ENCODE measurements at places on chromosomes 4 and X. TPM values are rescaled to one million over a fixed set of nuclear protein-coding genes. Genes with fewer than 3 reads are reported as not detected.

Gene VMA21
- total RNA-seq: 23.6 TPM

Gene PPEF1
- 0.33 TPM for total RNA-seq

Gene C4orf50
- total RNA-seq: not detected

Gene DCAF4L1
- total RNA-seq: 0.24 TPM

Gene GYPE
- total RNA-seq: not detected

Gene CSAG2
- total RNA-seq: not detected

Gene ODAM
- total RNA-seq: not detected

Gene NXT2
- 9.5 TPM for total RNA-seq

Gene HSFX4
- total RNA-seq: not detected

Gene TMEM35A
- total RNA-seq: 0.85 TPM

Gene TMEM156
- 0.32 TPM for total RNA-seq

Gene APELA
- not detected for total RNA-seq

Gene SLC9A6
- total RNA-seq: 20.4 TPM

Gene ENPEP
- total RNA-seq: 2.2 TPM

DNA sequence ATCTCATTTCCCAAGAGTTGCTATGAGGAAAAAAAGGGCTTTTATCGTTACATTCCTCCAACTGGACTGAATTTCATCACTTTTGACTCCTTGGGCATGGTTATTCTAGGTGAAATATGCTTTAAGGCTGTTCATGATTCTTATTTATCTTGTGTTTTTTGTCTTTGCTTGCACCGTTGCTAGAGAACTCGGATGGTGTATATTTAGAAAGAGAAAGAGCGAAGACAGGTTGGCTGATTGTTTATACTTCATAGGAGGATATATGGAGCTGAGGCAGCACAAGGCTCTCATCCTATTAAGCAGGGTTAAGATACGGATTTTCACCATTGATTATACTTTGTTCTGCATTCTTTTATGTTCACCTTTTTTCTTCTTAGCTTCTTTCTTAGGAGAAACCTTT, 94.9 kb upstream of the GEMIN8 start:
- DNase-seq: no peak

DNA sequence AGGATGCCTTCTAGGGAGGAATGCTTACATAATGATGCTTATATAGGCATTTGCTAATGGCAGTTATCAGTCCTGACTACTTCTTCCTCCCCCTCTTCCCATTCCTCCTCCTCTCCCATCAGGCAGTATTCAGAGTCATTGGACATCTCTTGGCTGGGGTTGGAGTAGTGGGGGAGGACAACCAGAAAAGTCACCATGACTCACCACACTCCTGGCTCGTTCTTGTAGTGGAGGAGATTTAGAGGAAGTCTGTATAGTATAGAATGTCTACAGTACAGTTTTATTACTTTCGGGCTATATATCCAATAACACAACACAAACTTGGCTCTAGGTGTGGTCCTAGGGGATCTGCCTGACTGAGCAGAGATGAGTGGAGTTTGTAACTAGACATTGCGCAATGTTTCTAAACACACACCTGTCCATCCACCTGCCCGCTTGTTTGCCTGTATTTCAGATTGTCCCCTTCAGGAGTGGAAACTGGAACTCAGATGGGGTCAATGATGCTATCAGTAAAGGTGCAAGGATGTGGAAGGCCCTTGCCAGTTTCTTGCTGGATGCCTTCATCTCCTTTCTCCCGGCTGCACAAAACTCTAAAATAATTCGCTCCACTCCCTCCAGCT, 27.9 kb upstream of the KIAA1210 start:
- DNase-seq: no peak

DNA sequence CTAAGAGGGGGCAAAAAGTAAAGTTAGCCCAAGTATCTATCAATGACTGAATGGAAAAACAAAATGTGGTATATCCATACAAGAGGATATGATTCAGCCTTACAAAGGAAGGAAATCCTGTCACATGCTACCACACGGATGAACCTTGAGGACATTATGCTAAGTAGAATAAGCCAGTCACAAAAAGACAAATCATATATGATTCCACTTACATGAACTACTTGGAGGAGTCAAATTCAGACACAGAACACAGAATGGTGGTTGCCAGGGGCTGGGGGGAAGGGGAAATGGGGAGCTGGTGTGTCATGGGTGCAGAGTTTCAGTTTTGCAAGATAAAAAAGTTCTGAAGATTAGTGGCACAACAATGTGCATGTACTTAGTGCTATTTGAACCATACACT, 101.8 kb downstream of the SH3KBP1 start:
- no peak for DNase-seq

DNA sequence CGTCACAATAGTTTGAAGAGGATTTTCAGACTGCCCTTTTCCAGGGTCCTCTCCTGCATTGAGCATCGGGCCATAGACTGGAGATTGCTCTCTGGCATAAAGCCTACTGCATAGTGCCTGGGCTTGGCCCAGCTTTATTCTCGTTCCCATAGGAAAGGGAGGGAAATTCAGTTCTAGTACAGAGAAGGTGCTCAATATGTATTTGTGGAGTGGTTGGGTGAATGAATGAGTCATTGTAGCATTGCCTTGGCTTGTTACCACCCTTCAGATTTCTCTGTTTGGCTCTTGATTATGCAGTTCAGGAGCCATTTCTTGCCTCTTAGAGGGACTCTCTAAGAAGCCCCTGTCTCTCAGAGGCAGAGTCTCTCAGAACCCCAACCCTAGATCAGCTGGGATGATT, 2.6 kb downstream of the TMEM35A start:
- DNase-seq: no peak

DNA sequence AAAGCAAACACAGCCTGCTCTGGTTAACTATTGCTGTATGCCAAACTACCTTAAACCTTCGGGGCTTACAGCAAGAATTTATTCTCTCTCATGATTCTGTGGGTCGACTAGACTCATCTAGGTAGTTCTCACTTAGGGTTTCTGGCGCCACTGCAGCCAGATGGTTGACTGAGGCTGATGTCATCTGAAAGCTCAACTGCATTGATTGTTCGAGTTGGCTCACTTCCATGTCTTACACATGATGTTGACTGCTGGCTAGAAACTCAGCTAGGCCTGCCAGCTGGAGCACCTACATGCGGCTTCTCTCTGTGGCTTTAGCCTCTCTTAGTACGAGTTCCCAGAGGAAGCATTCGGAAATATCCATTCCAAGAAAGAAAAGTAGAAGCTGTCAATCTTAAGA, 103.2 kb downstream of the SRPX start:
- no peak for DNase-seq

DNA sequence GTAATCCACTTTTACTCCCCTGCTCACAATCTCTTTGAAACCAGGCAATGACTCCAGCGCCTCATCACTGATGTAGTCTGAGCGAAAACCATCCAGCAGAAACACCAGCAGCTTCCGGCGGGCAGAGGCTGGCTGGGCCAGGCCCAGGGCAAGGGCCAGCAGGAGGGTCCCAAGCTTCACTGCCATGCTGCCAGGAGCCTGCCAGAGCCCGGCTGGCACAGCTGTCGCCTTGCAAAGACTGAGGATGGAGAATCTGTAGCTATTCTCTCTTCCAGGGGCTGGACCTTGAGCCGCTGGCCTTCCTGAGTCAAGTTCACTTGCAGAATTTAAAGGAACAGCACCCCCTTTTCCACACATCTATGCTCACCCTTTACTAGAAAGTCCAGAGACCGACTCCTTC, at the start of gene ENPP6:
Gene ENPP6, minus strand, starts transcription at position 240 of the 400 bp plus-strand sequence. Its CDS starts 54 bp downstream, at position 186.
- DNase-seq: no peak

GRCh38 chrX:129720741-129721140, 18.0 kb upstream of the XPNPEP2 start:
- no peak for DNase-seq

GRCh38 chrX:68646421-68646820, 1.0 kb upstream of the STARD8 start:
- no peak for DNase-seq

GRCh38 chrX:132763528-132763927, 194.9 kb downstream of the HS6ST2 start:
- no peak for DNase-seq

GRCh38 chr4:139848028-139848427, 182.4 kb downstream of the MGST2 start:
- no peak for DNase-seq

DNA sequence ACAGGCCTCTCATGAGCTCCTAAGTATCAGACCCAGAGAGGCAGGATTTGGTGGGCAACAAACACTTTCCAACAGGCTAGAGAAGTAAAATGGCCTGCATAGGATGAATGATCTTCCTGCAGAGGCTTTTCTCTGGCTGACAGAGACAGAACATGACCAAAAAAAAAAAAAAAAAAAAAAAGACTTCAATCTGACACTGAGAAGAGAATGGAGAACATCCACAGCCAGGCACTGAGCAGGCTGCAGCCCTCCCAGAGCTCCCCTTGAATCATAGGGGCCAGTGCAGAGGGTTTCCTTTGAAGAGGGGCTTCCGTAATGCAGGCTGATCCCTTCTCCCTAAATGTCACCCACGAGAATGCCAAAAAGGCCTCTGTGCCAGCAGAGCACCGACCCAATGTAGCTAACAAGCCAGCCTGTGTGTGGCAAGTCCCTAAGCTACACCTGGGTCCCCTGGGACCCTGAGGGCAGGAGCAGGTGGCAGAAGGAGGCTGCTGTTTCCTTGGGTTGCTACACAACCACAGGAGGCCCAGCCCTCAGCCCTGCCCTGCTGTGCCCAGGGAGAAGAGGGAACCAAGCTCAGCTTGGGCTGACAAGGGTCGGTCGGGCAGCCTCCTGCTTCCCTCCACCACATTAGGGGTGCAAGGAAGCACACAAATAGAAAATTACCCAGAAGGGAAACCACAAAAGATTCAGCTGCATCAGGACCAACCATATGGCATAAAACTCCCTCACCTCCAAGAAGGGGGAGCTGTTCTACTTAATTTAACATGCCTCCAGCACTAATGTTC, 55.6 kb downstream of the MAP7D2 start:
- DNase-seq: no peak

DNA sequence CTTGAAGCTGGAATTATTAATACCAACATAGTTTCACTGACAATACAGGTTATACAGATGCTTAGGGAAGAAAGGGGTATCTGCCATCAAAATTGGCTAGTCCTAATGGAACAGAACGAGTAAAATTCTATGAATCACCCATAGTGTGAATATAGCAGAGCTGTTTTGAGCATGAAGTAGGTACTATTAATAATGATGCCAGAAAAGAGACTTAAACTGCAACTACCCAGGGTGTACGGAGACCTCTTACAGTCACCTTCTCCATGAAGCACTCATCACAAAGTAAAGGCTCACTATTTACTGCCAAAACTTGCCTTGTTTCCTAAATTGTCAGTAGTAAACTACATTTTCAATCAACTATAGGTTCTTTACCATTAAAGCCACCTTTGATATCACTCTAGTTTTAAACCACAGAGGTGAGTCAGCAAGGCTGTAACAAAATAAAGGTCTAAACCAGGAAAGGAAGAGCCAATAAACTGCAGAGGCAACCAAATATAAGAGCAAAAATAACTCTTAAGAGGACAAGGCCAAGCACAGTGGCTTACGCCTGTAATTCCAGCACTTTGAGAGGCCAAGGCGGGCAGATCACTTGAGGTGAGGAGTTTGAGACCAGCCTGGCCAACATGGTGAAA, 114.4 kb downstream of the FRYL start:
- no peak for DNase-seq

GRCh38 chrX:20672476-20672875, 405.8 kb upstream of the RPS6KA3 start:
- no peak for DNase-seq

DNA sequence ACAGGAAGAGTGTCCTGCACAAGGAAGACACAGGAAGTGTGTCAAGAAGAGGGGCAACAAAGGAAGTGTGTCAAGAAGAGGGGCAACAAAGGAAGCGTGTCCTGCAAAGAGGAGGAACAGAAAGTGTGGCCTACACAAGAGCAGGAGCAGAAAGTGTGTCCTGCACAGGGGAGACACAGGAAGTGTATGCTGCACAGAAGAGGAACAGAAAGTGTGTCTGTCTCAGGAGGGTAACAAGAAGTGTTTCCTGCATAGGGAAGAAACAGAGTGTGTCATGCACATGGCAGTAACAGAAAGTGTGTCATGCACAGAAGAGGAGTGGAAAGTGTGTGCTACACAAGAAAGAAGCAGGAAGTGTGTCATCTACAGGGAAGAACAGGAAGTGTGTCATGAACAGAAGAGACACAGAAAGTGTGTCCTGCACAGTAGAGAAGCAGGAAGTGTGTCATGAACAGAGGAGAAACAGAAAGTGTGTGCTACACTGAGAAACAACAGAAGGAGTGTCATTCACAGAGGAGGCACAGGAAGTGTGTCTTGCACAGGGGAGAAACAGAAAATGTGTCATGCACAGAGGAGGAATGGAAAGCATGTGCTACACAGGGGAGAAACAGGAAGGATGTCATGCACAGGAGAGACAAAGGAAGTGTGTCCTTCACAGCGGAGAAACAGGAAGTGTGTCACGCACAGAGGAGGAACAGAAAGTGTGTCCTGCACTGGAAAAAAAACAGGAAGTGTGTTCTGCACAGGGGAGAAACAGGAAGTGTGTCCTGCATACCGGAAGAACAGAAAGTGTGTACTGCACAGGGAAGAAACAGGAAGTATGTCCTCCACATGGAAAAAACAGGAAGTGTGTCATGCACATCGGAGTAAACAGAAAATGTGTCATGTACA, 526.4 kb upstream of the PRKX start:
- DNase-seq: no peak

GRCh38 chrX:53281963-53282695, 745 bp upstream of the IQSEC2 start:
- no peak for DNase-seq

GRCh38 chr4:123649645-123650391, 253.2 kb downstream of the SPRY1 start:
- no peak for DNase-seq
